ENCODE measurements at places on chromosomes 7 and 10.

GRCh38 chr10:97509120-97509680 is 10.5 kb downstream of the UBTD1 start:
- DNase-seq = no peak
- no peak overlapping the region for H3K27ac ChIP-seq
- no peak overlapping the region for H3K4me3 ChIP-seq
- H3K4me1 ChIP-seq = peaks cover 7% of the 10 kb centered on the region
- H3K27me3 ChIP-seq = no peaks in the 10 kb centered on the region

DNA sequence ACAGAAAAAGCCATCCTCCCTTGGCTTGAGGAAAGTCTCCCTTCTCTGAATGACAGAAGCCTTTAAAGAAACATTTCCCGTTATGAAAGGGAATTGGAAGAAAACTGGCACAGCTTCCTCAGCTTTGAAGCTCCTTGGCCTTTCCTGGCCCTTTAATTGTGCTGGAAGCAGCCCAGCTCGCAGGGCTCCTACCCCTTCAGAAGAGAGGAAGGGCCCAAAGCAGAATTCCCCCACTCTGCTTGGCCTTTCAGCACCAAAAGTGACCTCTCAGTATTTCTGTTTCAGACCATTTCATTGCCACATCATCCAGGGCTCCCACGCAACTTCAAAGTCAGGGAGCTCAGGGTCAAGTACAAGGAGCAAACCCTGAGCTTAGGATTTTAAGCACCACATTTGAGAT is 4.2 kb downstream of the AFAP1L2 start:
- peaks cover 5% of the 10 kb centered on the region for H3K27me3 ChIP-seq

DNA sequence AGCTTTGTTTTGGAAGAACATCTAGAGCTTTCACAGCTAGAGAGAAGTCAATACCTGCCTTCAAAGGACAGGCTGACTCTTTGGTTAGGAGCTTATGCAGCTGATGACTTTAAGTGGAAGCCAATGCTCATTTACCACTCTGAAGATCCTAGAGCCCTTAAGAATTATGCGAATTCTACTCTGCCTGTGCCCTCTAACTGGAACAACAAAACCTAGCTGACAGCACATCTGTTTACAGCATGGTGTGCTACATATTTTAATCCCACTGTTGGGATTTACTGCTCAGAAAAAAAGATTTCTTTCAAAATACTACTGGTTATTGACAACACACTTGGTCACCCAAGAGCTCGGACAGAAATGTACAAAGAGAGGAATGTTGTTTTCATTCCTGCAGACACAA is 57.3 kb downstream of the PALS2 start:
- H3K4me1 ChIP-seq = no peaks in the 10 kb centered on the region
- DNase-seq = no peak
- no peak overlapping the region for H3K27ac ChIP-seq

DNA sequence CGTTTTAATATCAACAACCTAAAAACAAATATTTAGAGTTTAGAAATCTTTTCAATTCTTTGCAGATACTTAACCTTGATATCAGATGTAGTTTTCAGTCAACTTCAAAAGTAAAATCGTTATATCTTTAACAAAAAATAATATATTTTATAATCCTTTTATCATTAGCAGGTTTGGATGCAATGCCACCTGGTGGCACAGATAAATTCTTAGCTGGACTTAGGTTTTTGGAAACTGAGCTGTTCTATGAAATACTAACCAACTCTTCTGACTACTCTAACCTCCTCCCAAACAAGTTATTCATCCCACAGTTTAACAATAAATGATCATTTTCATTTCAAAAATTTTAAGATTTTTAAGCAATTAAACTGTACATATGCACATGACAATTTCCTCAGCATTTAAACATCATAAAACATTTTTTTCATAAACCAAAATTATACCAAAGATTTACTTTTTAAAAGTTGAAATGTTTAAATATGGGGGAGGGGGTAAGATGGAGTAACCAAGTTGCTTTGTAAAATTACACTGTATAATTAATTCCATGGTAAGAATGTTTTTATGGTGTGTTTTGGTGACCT is 56.9 kb downstream of the HIBADH start:
- no peak overlapping the region for H3K27ac ChIP-seq
- DNase-seq = no peak
- H3K36me3 ChIP-seq = no peaks in the 10 kb centered on the region
- no peaks in the 10 kb centered on the region for H3K4me1 ChIP-seq
- H3K4me3 ChIP-seq = no peak overlapping the region
- H3K27me3 ChIP-seq = no peaks in the 10 kb centered on the region

- no peaks in the 10 kb centered on the region for H3K4me1 ChIP-seq
- peaks cover 6% of the 10 kb centered on the region for H3K27me3 ChIP-seq
- no peaks in the 10 kb centered on the region for H3K36me3 ChIP-seq
- H3K4me3 ChIP-seq = no peak overlapping the region
Measured at GRCh38 chr10:130364631-130365411, 228.6 kb downstream of the GLRX3 start.

- H3K36me3 ChIP-seq = no peaks in the 10 kb centered on the region
- peaks cover 6% of the 10 kb centered on the region for H3K4me1 ChIP-seq
- no peaks in the 10 kb centered on the region for H3K27me3 ChIP-seq
- no peak overlapping the region for H3K4me3 ChIP-seq
Measured at GRCh38 chr7:27688056-27688455, 25.4 kb upstream of the HIBADH start.

DNA sequence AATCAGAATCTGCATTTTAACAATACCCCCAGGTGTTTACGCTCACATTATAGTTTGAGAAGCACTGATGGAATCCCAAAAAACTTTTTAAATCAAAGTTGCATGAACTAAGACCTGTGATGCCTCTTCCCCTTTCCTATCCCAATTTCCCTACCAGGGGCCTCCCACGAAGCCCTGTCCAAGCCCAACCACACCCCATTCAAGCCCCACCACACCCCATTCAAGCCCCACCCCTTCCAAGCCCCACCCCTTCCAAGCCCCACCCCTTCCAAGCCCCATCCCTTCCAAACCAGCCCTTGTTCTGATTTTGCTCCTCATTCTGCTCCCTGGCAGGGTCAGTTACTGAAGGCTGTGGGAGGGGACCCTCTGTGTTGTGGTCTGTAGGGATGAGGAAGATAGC is 9.8 kb upstream of the AQP1 start:
- no peaks in the 10 kb centered on the region for H3K36me3 ChIP-seq
- H3K27me3 ChIP-seq = no peaks in the 10 kb centered on the region
- DNase-seq = no peak
- H3K27ac ChIP-seq = no peak overlapping the region
- peaks cover 37% of the 10 kb centered on the region for H3K4me1 ChIP-seq
- H3K4me3 ChIP-seq = no peak overlapping the region

GRCh38 chr10:43117777-43118583 is 20.3 kb upstream of the CSGALNACT2 start:
- DNase-seq = no peak
- H3K4me3 ChIP-seq = no peak overlapping the region
- H3K27ac ChIP-seq = no peak overlapping the region
- no peaks in the 10 kb centered on the region for H3K27me3 ChIP-seq
- H3K36me3 ChIP-seq = no peaks in the 10 kb centered on the region
- peaks cover 8% of the 10 kb centered on the region for H3K4me1 ChIP-seq

GRCh38 chr10:101614663-101615524 is 26.8 kb downstream of the DPCD start:
- no peak for DNase-seq
- H3K36me3 ChIP-seq = peaks cover 61% of the 10 kb centered on the region
- H3K4me3 ChIP-seq = no peak overlapping the region
- no peaks in the 10 kb centered on the region for H3K27me3 ChIP-seq
- no peak overlapping the region for H3K27ac ChIP-seq

DNA sequence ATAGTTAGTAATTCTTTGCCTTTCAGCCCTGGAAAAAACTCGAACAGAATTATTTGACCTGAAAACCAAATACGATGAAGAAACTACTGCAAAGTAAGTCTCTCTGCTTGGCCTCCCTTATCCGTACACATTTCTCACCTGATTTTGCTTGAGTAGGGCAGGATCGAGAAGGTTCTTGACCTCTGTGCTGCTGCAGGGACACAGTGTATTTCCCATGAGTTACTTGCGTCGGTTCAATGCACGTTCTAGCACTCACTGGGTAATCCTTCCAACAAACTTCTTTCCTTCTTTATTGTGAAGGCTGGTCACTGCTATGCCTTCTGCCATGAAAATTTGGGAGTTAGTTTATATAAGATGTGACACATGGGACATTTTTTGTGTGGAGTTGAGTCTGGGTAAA is 171.5 kb upstream of the SH2B2 start:
- H3K27me3 ChIP-seq = no peaks in the 10 kb centered on the region
- H3K36me3 ChIP-seq = peaks cover 21% of the 10 kb centered on the region
- no peak overlapping the region for H3K4me3 ChIP-seq
- no peak for DNase-seq
- no peak overlapping the region for H3K27ac ChIP-seq

DNA sequence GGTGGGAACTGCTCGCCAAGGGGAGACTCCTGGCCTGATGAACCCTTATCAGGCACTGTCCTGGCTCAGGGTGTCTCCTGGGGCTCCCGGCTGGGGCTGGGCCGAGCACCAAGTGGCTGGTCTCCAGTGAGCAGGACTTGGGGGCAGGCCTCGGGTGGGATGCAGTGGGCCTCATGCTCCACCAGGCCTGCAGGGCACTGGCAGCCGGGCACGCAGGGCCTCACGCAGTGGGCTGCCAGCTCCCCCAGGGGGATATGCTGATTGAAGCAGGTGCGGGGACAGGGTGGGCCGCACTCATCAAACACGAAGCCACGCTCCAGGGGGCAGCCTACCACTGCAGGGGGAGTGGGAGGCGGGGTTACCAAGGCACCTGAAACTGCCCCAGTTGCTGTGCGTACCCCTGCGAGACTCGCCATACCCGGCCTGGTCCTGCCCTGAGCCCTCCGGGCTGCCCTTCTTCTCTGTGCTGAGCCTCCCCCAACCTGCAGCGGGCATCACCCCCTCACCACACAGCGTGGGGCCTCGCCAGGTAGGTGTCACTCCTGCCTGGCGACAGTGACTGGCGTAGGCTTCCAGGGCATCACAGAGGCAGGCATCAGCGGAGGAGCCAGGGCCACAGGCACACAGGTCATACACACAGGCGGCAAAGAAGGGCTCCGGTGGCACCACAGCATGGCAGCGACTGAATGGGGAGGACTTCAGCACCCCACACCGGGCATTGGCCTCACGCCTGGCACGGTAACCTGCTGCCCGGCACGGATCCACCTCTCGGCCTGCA is 14.5 kb downstream of the ATP6V1F start:
- H3K4me3 ChIP-seq = no peak overlapping the region
- H3K27me3 ChIP-seq = no peaks in the 10 kb centered on the region
- no peaks in the 10 kb centered on the region for H3K36me3 ChIP-seq
- H3K4me1 ChIP-seq = no peaks in the 10 kb centered on the region

- H3K4me1 ChIP-seq = no peaks in the 10 kb centered on the region
- no peak overlapping the region for H3K4me3 ChIP-seq
- H3K27me3 ChIP-seq = no peaks in the 10 kb centered on the region
- no peak overlapping the region for H3K27ac ChIP-seq
Measured at GRCh38 chr7:157941210-157941609, 604.4 kb downstream of the DNAJB6 start.

- peaks cover 81% of the 10 kb centered on the region for H3K4me1 ChIP-seq
- H3K4me3 ChIP-seq = peak overlapping the region; percentile 98
- H3K27ac ChIP-seq = peak overlapping the region; percentile 100
- H3K36me3 ChIP-seq = no peaks in the 10 kb centered on the region
- H3K27me3 ChIP-seq = no peaks in the 10 kb centered on the region
- DNase-seq = no peak
Measured at GRCh38 chr10:80203835-80204676, 1.3 kb downstream of the ANXA11 start.

- no peak for DNase-seq
- no peaks in the 10 kb centered on the region for H3K36me3 ChIP-seq
- H3K4me3 ChIP-seq = peak overlapping the region; percentile 86
- no peaks in the 10 kb centered on the region for H3K27me3 ChIP-seq
- H3K4me1 ChIP-seq = peaks cover 51% of the 10 kb centered on the region
- peak overlapping the region; percentile 99 for H3K27ac ChIP-seq
Measured at GRCh38 chr10:58268454-58268945, 462 bp upstream of the CISD1 start.

DNA sequence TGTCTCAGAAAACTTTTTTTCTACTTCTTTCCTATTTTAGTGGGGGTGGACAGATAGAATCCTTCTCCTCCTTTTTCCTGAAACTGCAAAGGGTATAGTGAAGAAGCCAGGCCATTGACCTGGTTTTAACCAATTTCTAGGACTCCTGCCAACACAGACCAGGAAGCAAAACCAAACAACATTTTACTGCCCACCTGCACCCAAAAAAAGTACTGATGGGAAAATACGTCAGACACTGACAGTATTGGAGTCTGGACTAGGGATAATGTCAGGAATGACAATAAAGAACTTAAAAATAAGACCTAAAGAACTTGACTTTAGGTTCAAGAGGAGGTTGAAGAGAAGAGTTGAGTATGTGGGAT is 5.0 kb upstream of the STEAP4 start:
- DNase-seq = no peak
- no peak overlapping the region for H3K4me3 ChIP-seq
- H3K27me3 ChIP-seq = no peaks in the 10 kb centered on the region
- peak overlapping the region; percentile 69 for H3K27ac ChIP-seq

DNA sequence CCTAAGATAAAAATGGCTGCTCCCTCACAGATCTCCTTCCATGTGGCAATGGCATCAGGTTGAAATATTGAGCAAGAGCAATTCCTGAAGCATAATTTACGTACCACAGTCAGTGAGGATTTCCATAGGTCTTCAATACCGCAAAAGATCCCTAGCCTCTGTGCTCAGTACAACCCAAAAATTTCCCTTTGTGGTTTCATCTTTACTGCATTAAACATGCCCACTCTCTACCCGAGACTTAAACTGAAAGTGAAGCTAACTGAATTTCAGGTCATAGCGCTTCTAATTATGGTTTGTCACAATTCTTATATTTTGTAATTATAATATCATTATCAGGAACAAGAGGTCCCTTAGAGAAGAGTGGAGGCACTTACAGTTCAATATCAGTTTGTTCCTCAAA is 1071.1 kb downstream of the XPNPEP1 start:
- H3K4me1 ChIP-seq = no peaks in the 10 kb centered on the region
- no peak overlapping the region for H3K4me3 ChIP-seq
- no peaks in the 10 kb centered on the region for H3K36me3 ChIP-seq
- H3K27ac ChIP-seq = no peak overlapping the region

DNA sequence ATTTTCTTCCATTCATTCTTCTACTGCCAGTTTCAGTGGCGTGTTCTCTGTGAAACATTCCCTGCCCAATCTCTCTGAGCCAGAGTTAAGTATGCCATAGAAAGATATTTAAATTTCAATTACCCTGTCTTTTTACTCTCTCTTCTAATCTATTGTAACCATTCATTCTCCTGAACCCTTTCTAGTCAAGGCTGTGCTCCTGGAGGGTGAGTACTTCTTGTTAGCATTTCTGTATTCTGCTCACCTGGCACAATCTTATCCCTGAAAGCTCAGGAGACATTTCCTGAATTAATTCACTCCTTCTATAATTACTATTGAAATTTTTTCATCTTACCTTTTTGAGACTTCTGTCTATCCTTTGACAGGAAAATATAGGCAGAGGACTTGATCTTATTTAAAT is 271.7 kb downstream of the HGF start:
- no peaks in the 10 kb centered on the region for H3K36me3 ChIP-seq
- H3K4me1 ChIP-seq = peaks cover 16% of the 10 kb centered on the region
- H3K27ac ChIP-seq = no peak overlapping the region
- H3K27me3 ChIP-seq = no peaks in the 10 kb centered on the region

GRCh38 chr7:1748839-1749173 is 78.7 kb downstream of the ELFN1 start:
- no peak overlapping the region for H3K4me3 ChIP-seq
- no peak for DNase-seq
- H3K27ac ChIP-seq = no peak overlapping the region
- peaks cover 6% of the 10 kb centered on the region for H3K36me3 ChIP-seq

Measured in suprapubic skin (tissue), 4 donors.